ENCODE measurements at places on chromosomes 6 and 20.

DNA sequence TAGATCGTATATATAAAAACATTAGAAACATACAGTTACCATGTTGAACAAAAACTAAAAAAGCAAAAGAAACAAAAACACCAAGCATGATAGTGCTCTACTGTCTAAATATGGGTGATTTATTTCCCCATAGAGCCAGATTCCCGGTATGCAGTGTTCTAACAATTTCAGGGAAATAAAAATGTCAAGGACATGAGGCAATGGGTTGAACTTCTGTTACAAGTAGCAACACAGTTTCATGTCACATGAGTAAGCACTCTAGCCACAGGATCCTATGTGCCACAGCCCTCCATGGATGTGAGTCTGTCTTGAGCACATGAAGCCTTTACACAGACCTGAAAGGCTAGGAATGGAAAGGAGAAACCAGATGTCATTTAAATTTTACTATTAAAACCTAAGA is 96.0 kb downstream of the MAP3K5 start:
- no peak for DNase-seq

GRCh38 chr6:80366714-80367113 is 260.2 kb downstream of the BCKDHB start:
- no peak for DNase-seq

GRCh38 chr6:152189736-152190135 is 382.3 kb downstream of the ESR1 start:
- DNase-seq: no peak

DNA sequence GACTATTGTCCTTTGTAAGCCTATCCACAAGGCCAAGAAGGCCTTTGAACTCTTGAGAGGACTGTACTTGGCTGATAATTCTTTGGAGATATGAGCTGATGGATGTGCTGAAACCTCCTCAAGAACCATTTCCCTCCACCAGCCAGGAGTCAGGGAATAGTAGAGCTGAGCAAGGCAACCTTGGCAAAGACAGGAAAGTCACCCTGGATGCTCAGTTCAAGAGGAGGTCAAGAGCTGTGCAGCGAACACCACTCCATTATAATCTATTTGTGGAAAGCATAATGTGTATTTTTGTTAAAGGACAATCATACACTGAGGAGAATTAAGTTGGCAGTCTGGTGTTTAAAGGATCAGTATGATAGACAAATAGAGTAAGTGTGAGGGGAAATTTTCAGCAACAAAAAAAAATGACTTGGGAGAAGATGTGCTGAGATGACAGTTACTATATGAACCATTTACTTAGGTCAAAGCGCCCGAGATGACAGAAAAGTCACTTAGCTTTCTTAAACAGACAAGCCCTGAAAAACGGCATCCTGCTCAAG is 177.2 kb upstream of the COL21A1 start:
- DNase-seq: no peak

- DNase-seq: no peak
Measured at GRCh38 chr6:114121913-114122662, 151.1 kb upstream of the HDAC2 start.

GRCh38 chr6:129730477-129731165 is 20.6 kb upstream of the ARHGAP18 start:
- DNase-seq: no peak

Measured in right renal pelvis (tissue), 4 donors.